Type B pancreatic cell (in vitro differentiated cells): ENCODE measurements at places on chromosomes 6 and 20.

- DNase-seq, result no peak
These were observed 151.3 kb downstream of the GMPR start for GRCh38 chr6:16389642-16390041.

DNA sequence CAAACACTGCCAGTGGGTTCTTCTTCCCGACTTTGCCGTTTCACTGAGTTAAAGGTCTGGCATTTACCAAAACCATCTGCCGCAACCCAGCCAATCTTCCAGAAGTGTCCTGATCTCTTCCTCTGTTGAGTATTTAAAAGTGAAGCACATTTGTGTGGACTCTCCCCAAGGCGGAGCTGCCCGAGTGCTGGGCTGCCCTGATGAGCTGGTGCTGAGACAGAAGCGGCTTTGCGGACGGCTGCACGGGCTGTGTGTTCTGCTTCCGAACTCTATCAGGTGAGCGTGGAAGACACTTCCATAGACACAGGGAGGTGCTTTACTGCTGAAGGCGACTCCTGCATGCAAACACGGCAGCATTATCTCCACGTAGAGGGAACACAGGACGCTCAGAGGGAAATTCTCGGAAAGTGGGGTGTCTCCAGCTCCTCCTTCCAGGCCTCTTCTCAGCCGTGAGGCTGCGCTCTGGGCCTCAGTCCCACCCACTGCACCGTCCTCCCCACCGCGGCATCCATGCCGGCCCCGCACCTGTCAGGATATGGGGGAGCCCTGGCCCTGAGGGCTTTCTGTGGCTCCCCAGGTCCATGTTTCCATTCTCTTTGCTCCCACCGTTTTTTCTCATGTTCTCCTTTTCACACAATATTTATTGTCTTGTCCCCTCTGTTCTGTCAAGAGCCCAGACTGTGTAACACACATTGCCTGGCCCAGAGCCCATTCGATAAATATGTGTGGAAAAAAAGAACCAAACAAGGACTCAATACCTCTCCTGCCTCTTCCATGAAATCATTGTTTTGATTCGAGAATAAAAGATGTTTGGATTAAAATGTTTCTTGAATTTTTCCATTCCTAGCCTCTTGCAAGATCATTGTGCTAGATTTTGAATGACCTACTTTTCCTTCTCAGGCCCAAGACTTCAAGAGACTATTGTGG, 205.1 kb downstream of the DLL1 start:
- no peak for DNase-seq

GRCh38 chr20:11719153-11719552, 198.5 kb upstream of the BTBD3 start:
- no peak for DNase-seq

- no peak for DNase-seq
These were observed 84.9 kb upstream of the SCAF8 start for GRCh38 chr6:154648188-154648887.

DNA sequence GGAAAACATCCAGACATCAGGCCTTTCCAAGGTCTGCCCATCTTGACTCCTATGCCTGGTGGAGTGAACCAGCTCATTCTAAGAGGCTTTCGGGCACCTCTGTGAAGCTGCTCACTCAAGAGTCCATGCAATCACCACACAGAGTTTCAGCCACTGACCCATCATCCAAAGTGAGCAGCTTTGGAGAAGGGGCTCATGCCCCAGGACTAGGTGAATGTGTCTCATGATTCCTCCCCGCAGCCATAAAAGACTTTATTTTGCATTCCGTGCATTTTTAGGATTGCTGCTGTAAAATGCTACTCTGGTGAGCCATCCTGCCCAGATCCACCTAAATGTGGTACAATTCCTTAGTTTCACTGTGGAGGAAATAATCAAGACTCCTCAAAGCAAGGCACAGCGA, 44.5 kb upstream of the EZR start:
- no peak for DNase-seq
